NCI-H1930 (cell line): ENCODE measurements at places on chromosomes 7 and 10.

DNA sequence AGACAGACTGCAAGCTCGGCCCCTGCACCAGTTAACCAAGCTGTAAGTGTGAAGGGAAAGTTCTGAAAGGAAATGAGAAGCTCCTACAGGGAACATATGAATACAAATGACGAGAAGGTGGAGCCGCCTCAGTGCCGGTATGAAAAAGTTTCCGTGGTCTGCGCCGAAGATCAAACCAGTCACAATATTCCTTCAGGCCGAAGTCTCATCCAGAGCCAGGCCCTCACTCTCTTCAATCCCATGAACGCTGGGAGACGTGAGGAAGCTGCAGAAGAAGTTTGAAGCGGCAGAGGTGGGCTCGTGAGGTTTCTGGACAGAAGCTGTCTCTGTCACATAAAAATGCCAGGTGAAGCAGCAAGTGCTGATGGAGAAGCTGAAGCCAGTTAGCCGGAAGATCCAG, 71.9 kb downstream of the CFAP46 start:
- no peak for DNase-seq

DNA sequence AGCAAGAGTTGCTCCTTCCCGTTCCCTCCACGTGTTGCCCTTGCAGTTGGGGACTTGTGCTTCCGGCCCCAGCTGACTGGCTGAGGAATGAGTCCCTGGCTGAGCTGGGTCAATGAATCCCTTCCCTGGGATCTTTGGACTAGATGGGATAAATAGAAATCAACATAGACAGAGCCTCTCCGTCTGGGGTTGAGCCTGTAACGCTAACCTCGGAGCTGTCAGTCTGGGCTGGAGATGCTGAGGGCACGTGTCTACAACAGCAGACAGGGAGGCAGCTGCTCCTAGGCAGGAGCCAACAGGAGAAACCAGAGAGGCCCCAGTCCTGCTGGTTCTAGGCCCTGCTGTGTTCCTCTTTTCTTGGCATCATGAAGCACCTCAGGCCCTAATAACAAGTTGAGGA, 42.3 kb upstream of the HSPA12A start:
- no peak for DNase-seq

- no peak for DNase-seq
These were observed 153.4 kb downstream of the BMPER start for GRCh38 chr7:34058801-34059135.

- no peak for DNase-seq
These were observed 14.4 kb downstream of the CWF19L1 start for GRCh38 chr10:100253041-100253440.

GRCh38 chr10:129784891-129785290, 179.2 kb downstream of the EBF3 start:
- no peak for DNase-seq

DNA sequence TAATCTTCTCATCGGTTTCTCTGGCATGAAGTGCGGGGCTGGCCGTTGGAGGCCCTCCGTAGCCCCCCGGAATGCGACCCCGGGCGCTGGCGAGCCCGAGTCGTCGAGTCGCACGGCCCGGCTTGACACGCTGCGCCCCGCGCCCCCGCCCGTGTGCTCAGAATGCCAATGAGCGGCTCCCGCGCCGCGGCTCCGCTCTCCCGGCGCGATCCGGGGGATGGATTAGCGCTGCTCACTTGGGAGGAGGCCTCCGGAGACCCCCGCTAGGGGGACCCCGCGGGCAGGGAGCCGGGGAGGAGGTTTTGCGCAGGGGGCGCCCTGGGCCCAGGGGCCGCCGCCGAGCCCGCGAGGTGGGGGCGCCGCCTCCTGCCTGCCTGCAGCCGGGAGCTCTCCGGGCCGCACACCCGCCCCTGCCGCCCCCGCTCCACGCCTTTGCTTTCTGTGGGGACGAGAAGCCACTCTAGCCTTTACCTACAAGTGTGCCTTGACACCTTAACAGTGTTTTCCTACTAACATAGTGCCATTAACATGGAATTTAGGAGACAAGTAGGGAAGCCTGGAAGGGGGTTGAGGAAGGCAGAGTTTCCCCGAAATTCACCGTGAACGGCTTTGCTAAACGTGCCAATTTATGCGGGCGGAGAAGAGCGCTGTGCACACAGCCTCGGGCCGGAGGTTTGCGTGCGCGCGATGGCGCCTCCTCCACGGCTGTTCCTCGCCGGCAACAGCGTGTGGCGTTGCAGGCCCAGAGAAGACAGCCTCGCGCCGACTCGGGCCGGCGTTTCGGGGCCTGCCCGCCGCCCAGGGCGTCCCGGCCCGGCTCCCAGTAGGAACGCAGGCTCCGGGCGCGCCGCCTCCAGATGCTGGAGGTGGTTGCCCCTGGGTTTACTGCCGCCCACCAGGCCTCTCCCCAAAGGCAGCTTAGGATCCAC, 7.1 kb downstream of the SHH start:
- DNase-seq: peak; percentile 69

GRCh38 chr10:117622471-117623184, 80.1 kb downstream of the EMX2 start:
- no peak for DNase-seq

- no peak for DNase-seq
These were observed 178.2 kb downstream of the DIP2C start for GRCh38 chr10:511101-511848.

- DNase-seq: no peak
These were observed 7.0 kb upstream of the PDCD4 start for GRCh38 chr10:110864662-110865140.

DNA sequence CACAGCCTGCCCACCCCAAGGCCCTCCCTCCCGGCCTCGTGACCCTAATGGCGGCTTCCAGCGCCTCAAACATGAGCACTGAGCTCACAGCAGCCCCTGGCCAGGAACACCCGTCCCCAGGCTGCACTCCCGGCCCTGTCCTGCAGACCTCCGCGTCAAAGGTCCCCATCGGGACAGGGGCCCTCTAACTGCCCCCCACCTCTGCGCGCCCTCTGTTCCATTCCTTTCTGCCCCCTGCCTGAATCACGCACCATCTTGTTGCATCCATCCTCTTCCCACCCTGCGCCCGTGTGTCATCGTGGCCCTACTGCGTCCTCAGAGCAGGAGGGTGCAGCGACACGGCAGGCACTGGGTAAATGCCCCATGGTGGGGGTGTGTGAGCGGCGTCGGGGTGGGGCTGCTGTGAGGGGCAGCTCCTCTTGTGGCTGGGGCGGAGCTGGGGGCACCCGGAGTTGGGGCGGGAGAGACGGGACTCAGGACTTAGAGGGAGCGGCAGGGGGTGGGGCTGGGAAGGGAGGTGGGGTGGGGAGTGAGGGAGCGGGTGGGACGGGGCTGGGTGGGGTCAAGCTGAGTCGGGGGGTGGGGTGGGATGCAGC, 13.4 kb downstream of the SLC29A4 start:
- DNase-seq: no peak

GRCh38 chr10:121935702-121936101, 7.9 kb upstream of the ATE1 start:
- no peak for DNase-seq

DNA sequence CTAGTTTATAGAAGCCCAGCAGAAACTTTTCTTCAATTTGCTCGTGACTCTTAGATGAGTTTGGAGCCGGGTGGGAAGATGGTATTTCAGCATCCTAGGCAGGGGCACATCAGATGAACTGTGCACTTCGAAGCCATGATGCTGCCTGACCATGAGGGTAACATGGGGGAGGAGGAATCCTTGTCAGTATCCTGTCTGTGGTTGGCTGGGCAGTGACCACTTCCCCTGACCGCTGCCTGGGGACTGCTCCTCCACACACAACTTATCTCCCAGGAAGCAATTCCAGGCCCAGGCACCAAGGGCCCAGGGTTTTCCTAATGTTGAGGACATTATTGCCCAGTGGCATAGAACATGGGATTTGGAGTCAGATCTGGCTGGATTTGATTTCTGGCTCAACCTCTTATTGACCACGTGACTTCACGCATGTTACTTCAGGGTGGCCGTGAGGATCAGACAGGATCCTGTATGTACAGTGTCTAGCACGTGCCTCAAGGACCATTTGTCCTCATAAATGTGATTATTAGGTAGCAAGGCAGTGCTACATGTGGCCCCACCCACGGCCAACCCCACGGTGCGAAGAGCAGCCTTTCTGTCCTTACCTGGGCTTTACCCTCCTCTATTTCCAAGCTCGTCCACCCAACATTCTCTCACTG, 65.2 kb downstream of the PTPRE start:
- DNase-seq: no peak

- DNase-seq: no peak
These were observed 607.8 kb downstream of the PTPRN2 start for GRCh38 chr7:157979636-157980340.

GRCh38 chr7:37683246-37684120, at the start of gene GPR141:
GPR141 (plus strand) TSS chr7:37683766; CDS start chr7:37740394, 56,628 bp downstream.
- no peak for DNase-seq

- no peak for DNase-seq
These were observed 47.6 kb downstream of the STEAP1B start for GRCh38 chr7:22452142-22452959.

DNA sequence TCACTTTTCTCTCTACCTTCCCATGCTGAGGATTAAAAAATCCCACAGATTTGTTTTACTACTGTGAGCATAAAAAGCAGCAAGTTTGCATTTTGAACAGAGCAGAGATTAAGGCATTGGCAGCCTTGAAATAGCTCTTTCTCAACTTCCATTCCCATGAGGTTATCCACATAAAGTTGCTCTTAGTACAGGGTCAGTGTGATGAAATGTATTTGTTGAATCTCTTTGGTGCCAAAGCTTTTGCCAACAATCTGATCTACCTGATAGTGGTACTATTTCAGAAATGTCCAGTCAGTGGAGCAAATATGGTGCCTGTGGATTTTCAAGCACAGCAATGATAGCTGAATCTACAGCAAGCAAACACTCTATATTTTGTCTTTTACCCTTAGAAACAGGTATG, 254.8 kb downstream of the INHBA start:
- DNase-seq: no peak

DNA sequence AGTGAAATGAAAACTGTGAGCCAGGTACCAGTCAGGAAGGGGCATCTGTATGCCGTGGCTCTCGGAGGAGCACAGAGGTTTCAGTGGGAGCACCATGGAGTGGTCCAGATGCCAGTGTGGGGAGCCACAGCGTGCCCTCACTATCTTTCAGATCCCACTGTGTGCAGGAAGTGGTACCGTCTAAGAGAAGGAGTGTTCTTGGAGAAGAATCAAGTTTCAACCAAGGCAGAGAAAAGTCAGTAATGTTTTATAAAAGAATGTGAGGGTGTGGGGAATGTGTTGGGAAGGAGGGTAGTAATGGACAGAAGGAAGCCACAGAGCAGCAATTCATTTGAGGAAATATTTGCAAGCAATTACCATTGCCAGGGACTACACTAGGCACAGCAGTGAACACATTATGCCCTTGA, 35.6 kb downstream of the PRKAR2B start:
- DNase-seq: no peak

DNA sequence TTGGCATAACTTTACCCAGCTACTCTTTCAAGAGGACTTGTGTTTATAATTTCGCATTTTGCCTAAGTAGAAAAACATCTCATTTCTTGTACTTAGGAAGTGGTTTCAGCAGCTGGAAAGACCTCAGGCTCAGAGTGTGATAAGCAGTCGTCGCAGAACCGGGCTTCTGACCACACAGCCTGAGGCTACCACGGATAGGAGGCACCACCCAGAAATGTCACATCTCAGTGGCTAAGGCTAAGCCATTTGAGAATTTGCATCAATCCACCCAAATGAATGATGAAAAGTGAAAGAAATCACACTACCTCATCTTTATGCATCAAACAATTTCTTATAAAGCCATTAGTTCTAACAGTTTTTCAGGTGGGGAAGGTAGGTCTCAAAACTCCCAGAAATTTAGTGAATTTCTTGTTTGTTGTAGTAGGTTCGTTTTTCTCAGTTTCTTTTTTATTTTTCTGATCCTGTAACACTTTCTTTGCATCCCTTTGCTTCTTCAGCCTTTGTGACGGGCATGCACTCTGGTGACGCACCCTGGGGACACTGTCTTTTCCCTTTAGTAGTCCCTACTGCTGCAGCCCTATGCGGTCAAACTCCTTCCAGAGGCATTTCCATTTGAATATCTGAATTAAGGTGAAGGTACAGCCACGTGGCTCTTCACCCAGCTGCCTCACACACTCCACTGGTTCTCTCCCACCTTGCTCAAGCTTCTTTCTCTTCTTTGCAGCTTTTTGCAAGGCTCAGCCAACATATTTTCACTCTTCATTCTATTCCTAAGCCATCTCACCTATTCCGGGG, 68.5 kb downstream of the MAP3K8 start:
- DNase-seq: no peak

- no peak for DNase-seq
These were observed 29.7 kb upstream of the GSDME start for GRCh38 chr7:24786941-24787340.

GRCh38 chr7:130268463-130269317, 2.0 kb downstream of the CPA2 start:
- no peak for DNase-seq

- no peak for DNase-seq
These were observed 7.1 kb downstream of the POLD2 start for GRCh38 chr7:44116087-44116788.

DNA sequence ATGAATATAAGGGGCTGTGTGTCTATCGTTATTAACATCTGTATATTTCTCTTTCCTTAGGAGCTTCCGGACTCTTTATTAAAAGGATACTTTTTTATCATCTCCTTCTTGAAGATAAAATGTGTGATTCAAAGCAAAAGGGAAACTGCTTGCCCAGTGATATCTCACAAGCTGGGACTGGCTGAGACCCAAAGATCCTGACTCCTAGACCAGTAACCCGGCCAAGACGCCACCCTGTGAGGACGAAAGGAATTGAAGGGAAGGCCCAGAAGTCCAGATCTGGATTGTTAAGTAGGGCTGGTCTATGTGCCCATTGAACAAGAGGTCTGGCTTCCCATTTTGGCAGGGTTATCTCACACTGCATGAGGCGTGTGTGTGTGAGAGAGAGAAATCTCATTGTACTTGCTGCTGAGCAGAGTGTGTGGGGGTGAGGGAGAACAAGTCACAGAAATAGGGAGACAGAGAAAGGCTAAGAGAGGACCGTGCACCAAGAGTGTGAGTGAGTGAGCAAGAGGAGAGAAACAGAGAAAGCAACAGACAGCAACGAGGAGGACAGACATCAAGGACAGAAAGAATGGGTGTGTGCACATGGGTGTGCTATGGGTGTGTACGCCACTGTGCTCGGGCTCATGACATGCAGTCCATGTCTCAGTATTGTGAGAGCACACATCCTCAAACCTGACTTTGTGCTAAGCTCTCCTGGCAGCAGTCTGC, 75.4 kb downstream of the PLXNA4 start:
- DNase-seq: no peak

DNA sequence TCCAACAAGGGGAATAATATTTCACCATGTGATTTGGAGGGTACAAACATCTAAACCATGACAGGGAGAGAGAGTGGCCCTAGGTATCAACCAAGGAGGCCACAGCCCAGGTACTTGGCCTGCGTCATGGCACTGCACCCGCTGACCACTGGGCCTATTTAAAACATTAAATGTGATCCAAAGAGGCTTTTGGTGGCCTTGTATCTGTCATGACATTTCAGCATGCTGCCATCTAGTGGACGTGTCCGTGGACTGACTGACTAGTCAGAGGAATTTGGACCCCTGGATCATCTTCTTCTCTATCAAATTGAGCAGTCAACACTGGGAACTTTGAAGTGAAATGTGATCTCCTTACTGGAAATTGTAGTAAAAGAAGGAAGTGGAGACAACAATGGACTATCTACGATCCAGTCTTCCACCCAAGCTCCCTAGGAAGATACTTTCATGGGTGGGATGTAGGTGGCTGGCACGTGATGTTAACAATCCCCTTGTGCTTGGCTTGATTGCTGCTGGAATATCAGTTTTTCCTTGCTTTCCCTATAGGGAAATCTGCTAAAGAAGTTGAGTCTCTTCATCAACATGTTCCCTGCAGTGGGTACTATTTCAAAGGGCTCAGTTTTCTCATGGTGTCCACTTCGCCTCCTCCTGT, 24.6 kb upstream of the ITGA8 start:
- peak; percentile 0 for DNase-seq
